Stimulated activated CD8-positive, alpha-beta memory T cell treated with anti-CD3 and anti-CD28 coated beads, Interleukin-7, amount 100 ng/mL, for 1 hour (primary cell): ENCODE measurements at places on chromosomes 6 and 20.

- DNase-seq, result no peak
These were observed 161.8 kb downstream of the KCNQ5 start for GRCh38 chr6:72783666-72784065.

DNA sequence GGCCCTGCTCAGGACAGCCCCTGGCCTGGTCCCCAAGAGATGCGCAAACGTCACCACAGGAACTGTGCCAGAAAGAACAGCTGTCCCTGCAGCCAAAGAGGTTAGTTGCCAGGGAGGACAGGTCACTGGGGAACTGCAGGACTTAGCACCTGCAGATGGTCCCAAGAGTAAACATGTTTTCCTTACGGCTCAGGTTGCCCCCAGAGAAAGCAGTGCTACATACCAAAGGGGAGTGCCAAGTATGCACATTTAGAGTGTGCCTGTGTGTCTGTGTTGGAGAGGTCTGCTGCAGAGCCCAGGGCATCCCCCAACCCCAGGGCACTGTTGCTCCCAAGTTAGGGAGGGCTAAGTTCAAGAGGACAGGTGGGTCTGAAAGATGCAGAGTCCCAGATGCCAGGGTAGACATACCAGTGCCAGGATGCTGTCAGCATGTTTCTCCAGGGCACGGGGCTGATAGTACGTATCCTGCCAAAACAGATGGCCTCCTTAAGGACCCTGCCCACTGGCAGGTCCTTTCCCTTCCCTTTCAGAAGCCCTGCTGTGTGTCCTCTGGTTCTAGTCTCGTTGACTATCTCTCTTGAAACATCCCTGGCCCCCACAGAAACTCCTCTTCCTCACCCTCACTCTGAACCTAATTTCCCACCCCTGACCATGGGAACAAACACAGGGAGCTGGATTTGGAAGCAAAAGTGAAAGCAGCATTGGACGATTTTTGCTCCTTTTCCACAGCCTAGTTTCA is 1.3 kb downstream of the ABHD16A start:
- DNase-seq, result no peak

- DNase-seq, result no peak
These were observed 100.0 kb downstream of the SLC35B3 start for GRCh38 chr6:8335381-8335780.

- DNase-seq, result no peak
These were observed 93.6 kb downstream of the RPP40 start for GRCh38 chr6:4910037-4910760.

DNA sequence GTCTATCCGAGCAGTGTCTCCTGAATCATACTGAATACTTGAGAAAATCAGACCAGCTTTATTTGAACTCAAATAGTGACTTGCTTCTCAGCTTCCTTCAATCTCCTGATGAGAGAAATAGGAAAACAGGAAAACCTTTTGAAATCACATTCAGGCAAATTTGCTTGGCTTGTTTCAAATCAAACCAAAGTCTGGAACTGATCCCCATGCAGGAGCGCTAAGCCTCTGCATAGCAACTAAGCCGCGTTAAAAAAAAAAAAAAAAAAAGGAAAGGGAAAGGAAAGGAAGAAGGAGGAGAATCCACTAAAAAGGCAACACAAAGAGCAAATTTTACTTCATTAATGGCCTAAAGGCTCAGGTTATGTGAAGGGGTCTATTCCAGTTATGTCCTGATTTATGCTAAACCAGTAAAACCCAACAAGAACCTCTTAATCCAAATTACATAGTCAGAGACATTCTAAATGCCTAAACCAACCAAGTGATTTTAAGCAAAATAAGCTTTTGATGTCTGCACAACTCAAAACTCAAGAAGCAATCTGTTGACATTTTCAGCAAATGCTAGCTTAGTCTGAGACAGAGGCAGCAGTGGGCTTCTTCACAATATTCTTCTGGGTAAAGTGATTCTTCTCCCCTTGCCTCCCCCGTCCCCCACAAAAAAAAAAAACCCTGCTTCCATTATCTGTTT is 112.5 kb downstream of the SOBP start:
- no peak for DNase-seq

GRCh38 chr20:5349448-5349847 is 32.7 kb upstream of the PROKR2 start:
- no peak for DNase-seq

DNA sequence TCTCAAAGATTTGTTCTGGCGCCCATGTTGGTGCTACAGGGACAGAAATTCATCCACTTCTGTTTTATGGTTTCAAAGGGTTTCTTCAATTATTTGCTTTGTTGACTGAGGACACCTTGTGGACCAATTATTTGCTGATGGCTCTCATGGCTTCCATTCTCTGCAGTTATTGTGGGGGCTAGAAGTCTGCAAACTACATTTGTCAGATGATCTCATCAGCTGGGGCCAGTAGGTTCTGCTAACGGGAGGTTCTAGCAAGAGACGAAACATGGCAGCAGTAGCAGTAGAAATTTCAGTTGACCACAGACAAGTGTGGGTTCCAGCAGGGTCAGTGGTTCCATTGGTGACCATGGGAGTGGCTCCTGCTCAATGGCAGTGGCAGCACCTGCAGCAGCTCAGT is 72.8 kb upstream of the BLCAP start:
- no peak for DNase-seq

DNA sequence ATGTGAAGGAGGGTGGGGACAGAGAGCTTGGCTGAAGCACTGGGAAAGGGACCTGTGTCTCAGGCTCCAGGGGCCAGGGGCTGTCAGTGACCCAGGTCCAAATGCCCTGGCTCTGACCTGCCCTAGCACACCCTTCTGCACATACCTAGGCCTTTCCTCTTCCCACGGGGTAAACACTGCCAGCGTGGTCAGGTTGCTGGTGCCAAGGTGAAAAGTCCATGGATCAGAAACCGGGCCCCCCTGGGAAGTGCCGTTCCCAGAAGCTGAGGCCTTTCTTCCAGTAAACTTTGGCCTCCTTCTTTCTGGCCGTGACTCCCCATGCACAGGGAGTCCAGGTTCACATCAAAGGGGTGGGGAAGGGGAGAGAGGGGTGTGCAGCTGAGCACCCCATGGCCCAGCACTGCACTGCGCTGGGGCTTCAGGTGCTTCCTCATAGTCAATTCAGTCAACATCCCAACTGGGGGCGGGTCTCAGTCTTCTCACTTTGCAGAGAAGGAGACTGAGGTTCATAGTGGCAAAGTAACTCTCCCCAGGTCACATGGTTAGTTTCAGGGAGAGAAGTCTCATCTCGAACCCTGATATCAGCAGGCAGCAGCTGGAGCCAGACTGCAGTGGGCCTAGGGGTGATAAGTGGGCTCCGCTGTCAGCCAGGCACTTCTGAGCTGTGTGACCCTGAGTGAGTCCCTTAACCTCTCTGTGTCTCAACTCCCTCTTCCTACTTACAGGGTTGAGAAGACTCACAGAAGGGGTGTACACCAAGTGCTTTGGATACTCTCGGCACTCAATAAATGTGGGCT is 17.0 kb downstream of the PCK1 start:
- DNase-seq, result no peak
